ENCODE measurements at places on chromosomes 5 and 9.

- no peak for DNase-seq
Measured at GRCh38 chr9:104774831-104775573, 11.1 kb downstream of the NIPSNAP3B start.

- no peak for DNase-seq
Measured at GRCh38 chr5:107464416-107464815, 206.3 kb downstream of the EFNA5 start.

- no peak for DNase-seq
Measured at GRCh38 chr5:180101451-180102105, 30.0 kb upstream of the RNF130 start.

GRCh38 chr9:21904776-21905175, 89.4 kb downstream of the CDKN2A start:
- DNase-seq: no peak

GRCh38 chr5:112356178-112356956, 62.7 kb downstream of the EPB41L4A start:
- DNase-seq: no peak

- DNase-seq: no peak
Measured at GRCh38 chr5:14266686-14267085, 123.5 kb downstream of the TRIO start.

- peak; percentile 66 for DNase-seq
Measured at GRCh38 chr5:1106385-1107166, 5.3 kb downstream of the SLC12A7 start.

- DNase-seq: no peak
Measured at GRCh38 chr5:97835112-97835511, 652.1 kb upstream of the RIOK2 start.

- DNase-seq: peak; percentile 26
Measured at GRCh38 chr9:112378328-112379176, 1.4 kb upstream of the HSDL2 start.

DNA sequence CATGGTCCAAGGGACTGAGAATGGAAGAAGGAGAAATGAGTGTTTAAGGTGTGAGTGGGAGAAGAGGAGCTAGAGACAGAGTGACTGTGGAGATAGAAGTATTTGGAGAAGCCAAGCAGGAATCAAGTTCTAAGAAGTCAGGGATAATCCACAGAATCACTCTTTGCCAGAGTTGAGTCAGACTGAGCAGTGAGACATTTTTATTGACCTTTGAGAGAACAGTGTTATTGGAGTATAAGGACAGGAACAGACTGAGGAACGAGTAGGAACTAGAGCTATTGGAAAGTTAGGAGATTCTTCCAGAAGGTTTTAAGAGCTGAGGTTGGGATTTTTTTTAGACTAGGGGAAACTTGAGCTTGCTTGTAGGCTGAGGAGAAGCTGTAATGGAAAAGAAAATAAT, 37.2 kb downstream of the RCL1 start:
- DNase-seq: no peak

GRCh38 chr5:37940931-37941623, 101.2 kb upstream of the GDNF start:
- no peak for DNase-seq

- DNase-seq: no peak
Measured at GRCh38 chr9:134053941-134054761, 13.7 kb downstream of the BRD3 start.

DNA sequence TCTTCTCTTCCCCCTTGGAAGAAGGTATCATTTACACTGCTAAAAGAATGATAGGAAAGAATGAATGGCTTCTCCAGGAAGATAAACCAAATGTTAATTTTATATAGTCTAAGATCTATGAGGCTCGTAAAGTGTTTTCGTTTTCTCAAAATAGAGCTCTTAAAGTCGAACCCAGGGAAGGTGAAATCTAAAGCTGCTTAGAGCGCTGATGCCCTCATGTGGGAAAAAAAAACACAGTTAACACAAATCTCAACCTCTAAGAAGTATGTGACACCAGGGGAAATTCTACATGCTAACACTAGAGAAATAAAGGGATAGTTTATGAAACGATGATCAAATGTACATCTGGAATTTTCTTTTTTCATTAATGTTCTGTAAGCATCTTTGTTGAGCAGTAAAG, 257.9 kb downstream of the RASEF start:
- DNase-seq: no peak

GRCh38 chr5:150642567-150642927, 2.1 kb downstream of the SYNPO start:
- DNase-seq: no peak

- DNase-seq: no peak
Measured at GRCh38 chr9:133075925-133076630, 14.3 kb downstream of the CEL start.

GRCh38 chr5:132388244-132389050, 18.9 kb downstream of the SLC22A5 start:
- no peak for DNase-seq

GRCh38 chr5:172144291-172144815, 43.7 kb downstream of the STK10 start:
- DNase-seq: no peak

GRCh38 chr9:128921881-128922763, 1.3 kb downstream of the PHYHD1 start:
- DNase-seq: peak; percentile 17

- DNase-seq: no peak
Measured at GRCh38 chr5:31471916-31472315, 60.0 kb downstream of the DROSHA start.

- no peak for DNase-seq
Measured at GRCh38 chr5:155254399-155254798, 240.8 kb downstream of the KIF4B start.

- DNase-seq: no peak
Measured at GRCh38 chr5:172872997-172873491, 39.0 kb downstream of the ERGIC1 start.

DNA sequence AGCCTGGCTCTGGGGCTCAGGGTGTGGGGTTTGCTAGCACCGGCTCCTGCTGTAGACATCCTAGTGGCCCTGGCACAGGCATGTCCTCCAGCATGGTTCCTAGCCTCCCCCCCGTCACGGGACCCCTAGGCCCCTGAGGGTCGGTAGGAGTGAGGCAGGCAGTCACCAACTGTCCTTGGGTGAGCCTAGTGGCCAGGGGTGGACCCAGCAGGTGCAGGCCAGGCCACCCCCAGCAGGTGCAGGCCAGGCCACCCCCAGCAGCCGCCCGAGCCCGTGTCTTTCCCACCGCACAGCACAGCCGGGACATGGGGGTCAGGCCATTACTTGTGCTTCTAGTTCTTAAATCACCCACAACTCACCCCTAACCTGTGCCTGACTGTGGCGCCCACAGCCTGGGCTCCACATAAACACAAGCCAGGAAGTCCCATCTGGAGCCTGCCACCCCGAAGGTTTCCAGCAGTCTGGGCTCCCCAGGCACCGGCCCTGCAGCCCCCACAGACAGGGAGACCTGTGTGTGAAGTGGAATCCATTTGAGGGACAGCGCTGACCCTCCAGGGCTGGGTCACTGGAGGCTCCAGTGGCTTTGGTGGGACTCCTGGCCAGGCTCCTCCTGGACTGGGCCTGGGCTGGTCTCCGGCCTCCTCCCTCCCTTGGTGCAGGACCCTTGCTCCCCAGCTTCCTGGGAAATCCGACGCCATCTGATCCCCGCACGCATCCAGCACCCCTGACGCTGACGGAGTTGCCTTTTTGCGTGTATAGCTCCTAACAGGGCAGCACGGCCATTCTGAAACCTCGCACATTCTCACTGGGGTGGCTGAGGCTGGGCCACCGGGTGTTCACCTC, 114.1 kb upstream of the LPCAT1 start:
- DNase-seq: no peak

- DNase-seq: no peak
Measured at GRCh38 chr5:107290780-107291398, 379.8 kb downstream of the EFNA5 start.

DNA sequence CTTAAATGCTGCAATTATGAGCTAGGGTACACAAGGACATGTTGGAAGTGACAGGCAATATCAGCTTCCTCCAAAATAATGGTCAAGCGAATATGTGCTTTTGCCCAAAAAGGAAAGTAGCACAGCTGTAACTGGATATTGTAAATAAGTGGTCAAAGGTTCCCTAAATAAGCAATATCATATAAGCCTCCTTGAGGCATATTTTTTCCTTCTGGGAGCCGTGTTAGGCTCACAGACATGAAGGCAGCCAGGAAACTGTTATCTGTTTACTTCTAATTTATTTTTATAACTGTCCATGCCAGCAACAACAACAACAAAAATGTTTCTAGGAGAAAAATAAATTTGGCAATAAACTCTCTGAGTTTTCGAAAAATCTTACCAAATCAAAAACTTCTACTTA, 648.3 kb downstream of the PDE4D start:
- DNase-seq: no peak

- no peak for DNase-seq
Measured at GRCh38 chr9:127154390-127155191, 32.2 kb upstream of the ANGPTL2 start.

- DNase-seq: peak; percentile 14
Measured at GRCh38 chr5:132011622-132012343, at the start of gene ACSL6. Gene ACSL6, minus strand, starts transcription at chr5:132011658. Its CDS starts 105 bp downstream, at chr5:132011553.

- no peak for DNase-seq
Measured at GRCh38 chr9:122200960-122201595, 27.7 kb downstream of the LHX6 start.

- no peak for DNase-seq
Measured at GRCh38 chr5:106094839-106095238, 1575.9 kb downstream of the EFNA5 start.

DNA sequence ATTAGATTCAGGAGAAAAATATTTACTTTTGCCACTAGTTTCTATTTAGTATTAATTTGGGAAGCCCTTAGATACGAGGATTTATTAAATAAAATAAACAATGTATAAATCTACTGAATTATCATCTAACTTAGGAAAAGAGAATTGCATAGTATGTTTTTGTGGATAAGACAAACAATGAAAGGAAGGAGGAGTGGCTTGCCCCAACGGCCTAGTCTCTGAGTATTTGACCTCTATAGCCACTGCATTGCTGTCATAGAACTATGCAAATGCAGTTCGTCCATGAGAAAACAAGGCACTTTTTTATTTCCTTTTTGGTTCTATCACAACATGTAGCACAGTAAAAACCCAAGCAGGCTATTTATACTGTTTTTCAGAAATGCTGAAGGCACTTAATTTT, 321.2 kb upstream of the CCNH start:
- no peak for DNase-seq

- DNase-seq: no peak
Measured at GRCh38 chr5:125120012-125120411, 373.6 kb upstream of the ZNF608 start.

DNA sequence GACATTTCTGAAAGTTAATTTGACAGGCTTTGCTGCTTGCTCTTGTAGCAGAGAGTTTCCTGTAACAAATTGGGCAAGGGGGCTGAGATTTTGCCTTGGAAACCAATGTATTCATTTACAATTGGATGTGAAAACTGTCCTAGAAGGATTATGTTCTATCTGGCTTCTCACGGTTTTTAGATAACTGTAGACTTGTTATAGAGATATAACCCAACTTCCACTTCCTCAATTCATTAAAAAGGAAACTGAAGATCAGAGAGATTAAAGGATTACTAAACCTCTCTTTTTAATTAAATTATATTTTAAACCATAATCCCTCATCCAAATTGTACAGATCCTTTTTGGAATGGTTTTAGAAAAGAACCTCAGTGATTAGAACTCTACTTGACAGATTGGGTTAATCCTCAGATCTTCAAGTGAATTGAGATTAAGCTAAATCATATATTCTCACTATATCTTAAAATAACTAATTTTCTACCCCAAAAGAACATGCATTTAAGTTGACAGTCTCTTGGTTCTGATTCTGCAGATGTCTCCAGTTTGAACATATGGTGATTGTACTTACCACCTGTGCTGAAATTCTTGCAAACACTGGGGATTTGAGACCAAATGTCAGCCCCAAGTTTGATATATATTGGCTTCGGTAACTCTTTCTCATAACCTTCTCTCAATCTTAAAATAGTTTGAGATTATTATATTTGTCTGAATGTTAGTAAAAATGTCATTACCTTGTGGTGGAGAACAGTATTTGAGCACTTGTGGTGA, 130.1 kb upstream of the C9orf72 start:
- no peak for DNase-seq

- no peak for DNase-seq
Measured at GRCh38 chr5:25963251-25964008, 1075.0 kb downstream of the CDH9 start.

DNA sequence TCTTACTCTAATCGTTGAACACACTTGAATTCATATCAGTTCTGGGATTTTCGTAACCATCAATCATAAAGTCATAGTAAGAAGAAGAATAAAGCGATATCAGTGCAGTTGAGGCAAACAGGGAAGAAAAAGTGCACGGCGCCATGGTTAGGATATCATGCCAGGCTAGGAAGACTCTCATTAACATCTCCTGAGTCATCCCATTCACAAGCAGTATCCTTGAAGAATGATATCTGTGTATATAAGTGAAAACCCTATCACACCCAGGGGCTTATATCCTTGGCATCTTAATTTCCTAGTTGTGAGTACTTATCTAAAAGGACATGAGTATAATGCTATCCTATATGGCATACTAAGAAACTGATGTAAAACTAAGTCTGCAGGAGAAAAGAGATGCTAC, 38.6 kb downstream of the NFIB start:
- no peak for DNase-seq

DNA sequence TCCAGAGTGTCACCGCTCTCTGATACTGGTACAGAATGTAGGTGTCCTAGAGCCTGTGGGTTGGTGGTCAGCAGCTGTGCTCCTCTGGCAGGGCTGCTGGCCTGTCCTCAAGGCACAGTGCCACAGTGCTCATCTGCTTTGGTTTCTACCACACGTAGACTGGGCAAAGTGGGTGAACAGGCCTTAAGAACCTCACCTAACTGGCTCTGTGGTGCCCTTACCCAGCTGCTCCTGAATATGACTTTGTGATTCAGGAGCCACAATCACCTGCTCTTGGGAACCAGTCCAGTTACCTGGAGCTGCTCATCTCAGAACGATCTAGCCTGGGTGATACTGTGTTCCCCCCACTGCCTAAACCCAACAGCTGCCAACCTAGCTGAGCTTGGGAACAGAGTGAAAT, 6.4 kb downstream of the NOP16 start:
- DNase-seq: no peak

- DNase-seq: no peak
Measured at GRCh38 chr5:87541676-87542075, 128.9 kb upstream of the CCNH start.

DNA sequence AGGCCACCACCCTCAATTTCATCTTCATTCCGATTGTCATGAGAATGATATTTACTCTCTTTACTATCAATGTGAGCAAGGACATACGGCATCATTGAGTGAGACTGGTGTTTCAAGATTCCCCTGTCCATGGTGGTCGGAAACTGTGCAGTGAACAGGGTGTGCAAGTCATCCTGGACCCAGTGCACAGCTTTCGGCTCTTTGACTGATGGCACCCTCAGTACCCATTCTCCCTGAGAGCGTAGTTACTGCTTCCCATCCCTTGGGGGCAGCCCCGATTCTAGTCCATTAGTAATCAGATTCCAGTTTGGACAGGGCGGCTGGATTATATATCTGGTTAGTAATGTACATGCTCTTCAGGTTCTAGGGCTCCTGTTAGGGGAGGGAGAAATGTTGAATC, 61.7 kb upstream of the SUB1 start:
- DNase-seq: no peak

- peak; percentile 59 for DNase-seq
Measured at GRCh38 chr9:137222190-137223077, at the start of gene RNF208. Gene RNF208, minus strand, starts transcription at chr9:137222240. Its CDS starts 1,028 bp downstream, at chr9:137221212.

Measured in CD8-positive, alpha-beta T cell (primary cell).